ENCODE measurements at places on chromosomes 3 and 15.

DNA sequence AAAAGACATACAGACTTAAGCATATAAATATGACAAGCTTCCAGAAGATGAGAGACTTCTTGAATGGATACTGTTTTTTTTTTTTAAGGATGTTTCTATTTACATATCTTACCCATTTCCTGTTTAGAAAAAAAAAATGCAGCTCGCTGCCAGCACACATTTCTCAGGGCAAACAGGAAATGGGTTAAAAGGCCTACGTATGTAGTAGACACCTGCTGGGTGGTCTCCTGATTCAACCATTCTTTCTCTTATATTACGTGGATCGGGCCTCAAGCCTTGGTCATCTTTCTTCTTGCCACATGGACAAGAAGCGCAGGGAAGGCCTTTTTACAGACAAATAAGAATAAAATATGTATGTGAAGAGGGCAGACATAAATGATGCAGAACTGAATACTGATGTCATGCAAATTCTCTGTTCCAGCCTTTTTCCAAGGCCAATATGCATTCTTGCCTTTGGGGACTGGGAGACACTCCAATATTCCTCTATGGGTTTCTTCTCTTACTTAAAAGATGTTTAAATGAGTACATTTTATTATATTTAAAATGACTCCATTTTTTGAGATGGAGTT, 35.0 kb upstream of the TJP1 start:
- no peak for DNase-seq

DNA sequence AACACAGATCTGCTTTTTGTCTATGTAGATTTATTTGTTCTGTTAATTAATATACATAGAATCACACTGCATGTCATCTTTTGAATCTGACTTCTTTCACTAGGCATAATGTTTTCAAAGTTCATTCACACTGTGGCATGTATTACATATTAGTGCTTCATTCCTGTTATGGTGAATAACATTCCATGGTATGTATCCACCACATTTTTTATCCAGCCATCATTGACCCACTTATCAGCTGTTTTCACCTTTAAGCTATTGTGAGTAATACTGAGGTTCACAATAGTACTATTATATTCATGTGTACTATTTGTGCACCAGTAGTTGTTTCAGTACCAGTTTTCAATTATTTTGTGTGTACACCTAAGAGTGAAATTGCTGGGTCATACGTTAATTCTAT, 230.6 kb upstream of the CNTN3 start:
- DNase-seq = no peak

DNA sequence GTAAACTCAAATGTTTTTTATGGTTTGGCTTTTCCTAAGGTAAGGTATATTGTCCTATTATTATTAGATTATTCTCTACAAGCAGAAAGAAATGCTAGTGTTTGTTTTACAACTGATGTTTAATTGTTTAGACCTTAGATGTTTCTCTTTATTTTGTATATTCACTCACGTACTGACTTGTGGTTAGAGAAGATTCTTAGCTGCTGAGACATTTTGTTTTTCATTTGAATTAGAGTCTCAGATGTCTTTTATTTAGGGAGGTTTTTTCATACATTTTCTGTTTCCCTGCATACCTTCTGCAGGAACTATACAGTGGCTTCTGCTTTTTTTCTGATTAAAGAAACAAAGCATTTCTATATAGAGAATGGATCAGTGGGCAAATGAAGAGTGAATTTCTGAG, 110.9 kb downstream of the MYRIP start:
- no peak for DNase-seq

DNA sequence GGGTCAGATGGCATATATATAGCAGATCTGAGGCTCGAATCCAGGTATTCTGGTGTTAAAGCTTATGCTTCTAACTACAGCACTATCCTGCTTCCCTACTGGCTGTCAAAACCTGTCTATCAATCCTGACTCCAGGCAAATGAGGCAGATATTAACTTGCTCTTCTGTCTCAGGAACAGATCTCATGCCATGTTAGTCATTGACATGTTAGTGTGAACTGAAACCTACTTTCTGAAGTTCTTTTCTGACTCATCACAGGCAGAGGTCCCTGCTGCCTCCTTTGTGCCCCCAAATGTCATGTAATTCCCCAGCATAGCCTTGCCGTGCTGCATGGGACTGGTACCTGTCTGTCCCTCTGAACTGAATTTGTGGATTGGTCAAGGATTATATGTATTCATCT, 125.0 kb upstream of the SMAD3 start:
- DNase-seq = no peak

DNA sequence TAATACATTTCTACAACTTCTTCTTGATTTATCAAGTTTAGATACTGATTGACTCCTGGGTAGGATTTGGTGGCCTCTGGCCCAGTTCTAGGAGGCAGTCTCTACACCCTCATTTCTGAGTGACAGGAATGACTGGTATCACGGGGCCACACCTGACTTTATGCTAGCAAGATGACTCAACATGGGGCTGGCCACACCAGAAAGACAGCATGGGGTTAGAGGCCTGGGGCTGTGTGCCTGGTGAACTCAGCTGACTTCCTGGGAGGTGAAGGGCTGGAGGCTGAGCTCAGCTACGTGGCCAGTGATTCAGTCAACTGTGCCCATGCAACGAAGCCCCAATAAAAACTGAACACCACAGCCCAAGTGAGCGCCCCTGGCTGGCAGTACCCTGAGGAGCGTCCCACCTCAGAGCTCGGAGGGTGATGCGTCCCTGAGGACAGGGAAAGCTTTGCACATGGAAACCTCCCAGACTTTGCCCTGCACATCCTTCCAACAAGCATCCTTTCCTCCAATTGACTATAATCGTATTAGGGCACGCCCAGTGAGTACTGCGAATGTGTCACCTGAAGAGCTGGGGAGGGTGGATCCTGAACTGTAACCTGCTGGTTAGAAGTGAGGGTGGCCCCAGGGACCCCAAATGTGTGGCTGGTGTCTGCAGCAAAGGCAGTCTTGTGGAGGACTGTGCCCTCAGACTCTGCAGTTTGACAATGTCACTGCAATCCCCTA, 57.2 kb downstream of the NIPA2 start:
- no peak for DNase-seq

DNA sequence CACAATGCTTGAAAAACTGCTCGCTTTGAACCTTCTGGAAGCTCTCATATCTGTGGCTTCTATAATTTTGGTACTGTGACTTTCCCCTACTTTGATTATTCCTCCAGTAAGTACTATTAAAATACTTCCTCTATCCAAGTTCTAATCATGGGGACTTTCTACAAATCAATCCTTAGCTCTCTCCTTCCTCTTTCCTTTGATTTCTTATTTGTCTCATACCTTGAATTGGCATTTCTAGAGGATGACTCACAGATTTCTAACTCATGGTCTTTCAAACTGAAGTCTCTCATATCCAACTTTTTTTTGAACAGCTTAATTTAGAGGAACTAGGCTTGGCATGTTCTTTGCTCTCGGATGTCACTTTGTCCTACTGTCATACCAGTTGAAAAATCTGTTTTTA, 241.8 kb downstream of the TBC1D5 start:
- DNase-seq = no peak
